Neuronal stem cell (in vitro differentiated cells): ENCODE measurements at places on chromosomes 4 and X.

DNA sequence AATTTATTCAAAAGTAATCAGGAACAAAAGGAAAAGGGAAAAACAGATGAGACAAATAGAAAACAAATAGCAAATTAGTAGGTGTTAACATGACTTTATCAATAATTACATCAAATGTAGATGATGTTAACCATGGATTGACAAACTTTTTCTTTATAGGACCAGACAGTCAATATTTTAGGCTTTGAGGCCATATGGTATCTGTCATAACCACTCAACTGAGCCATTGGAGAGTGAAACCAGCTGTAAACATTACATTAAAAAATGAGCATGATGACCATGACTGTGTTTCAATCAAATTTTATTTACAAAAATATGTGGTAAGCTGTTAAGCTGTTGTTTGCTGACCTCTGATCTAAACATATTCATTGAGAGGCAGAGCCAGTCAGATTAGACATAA, 118.5 kb upstream of the NWD2 start:
- DNase-seq = no peak

GRCh38 chr4:176436293-176436973, 116.7 kb downstream of the SPCS3 start:
- DNase-seq = no peak

- no peak for DNase-seq
Measured at GRCh38 chr4:182923366-182923765, 6.2 kb upstream of the DCTD start.

DNA sequence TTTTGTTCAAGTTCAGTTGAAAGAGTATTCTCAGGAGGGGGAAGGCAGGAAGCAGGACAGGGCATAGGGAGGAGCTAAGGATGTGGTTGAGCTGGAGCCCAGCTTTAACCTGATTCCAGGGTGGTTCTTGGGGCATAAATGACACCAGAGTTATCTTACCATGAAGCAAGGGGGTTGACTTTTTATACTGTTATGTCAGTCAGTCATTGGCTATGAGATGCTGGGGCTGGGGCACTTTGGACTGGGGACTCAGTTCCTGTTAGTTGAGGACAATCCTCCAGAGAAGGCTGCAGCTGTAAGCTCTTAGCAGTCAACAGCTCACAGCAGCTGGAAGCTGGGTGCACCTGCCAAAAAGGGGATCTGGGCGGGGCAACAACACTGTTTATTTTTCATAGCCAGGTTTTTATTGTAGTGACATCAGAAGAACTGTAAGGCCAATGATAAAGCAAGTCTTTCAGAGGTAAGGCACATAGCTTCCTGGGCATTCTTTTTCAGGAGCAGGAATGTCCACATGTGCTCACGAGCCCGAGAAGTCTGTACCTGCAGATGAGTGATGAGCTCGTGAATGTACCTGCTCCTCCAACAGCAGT, 78.5 kb downstream of the MID1IP1 start:
- no peak for DNase-seq

GRCh38 chr4:70251945-70252277, 9.5 kb downstream of the CSN3 start:
- DNase-seq = no peak

- no peak for DNase-seq
Measured at GRCh38 chr4:165668694-165669093, 204.3 kb upstream of the TLL1 start.

DNA sequence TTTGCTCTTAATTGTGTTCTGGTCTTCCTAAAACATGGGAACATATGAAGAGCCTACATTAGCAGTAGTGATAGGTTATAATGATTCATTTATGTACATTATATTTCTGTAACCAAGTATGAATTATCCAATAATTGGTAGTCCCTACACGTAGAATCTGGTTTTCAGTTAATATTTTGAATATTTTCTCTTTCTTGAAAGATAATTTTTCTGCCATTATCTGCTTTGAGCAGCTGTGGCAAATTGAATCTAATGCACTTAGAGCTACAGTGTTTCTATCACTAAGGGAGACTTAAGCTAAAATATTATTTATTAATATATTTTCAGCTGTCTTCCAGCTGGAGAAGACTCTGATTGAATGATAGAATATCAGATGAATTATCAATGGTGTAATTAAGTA, 21.0 kb downstream of the CEP44 start:
- DNase-seq = no peak

- DNase-seq = no peak
Measured at GRCh38 chr4:187141101-187141500, 417.4 kb upstream of the FAT1 start.

- no peak for DNase-seq
Measured at GRCh38 chrX:45596188-45596808, 395.6 kb upstream of the DIPK2B start.

- no peak for DNase-seq
Measured at GRCh38 chr4:143383005-143383574, 46.4 kb downstream of the GAB1 start.

DNA sequence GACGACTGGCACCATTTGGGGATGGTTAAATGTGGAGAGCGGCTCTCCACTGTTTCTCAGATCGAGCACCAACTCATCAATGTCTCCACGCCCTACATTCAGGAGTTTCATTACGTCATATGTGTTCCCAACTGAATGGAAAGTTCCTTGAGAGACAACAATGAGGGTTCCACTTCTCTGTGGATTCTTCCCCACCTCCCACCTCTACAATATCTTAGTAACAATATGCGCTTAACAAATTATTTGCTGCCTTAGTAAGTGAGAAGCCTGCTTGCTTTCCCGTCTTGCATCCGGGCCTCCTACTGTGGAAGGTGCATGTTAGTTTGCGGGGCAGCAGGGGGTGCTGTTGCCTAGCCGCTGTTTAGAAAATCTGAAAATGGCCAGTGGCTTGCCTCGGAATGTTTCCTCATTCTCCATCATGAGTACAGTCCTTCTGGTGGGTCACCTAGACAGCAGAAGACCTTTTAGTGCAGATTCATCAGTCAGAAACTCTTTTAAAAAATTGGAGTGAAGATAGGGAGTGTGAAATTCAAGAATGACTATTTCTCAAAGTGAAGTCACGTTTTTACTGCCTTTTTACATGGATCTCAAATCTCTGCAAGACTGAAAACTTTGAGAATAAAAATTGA, 55.7 kb downstream of the PHOX2B start:
- DNase-seq = peak; percentile 62

DNA sequence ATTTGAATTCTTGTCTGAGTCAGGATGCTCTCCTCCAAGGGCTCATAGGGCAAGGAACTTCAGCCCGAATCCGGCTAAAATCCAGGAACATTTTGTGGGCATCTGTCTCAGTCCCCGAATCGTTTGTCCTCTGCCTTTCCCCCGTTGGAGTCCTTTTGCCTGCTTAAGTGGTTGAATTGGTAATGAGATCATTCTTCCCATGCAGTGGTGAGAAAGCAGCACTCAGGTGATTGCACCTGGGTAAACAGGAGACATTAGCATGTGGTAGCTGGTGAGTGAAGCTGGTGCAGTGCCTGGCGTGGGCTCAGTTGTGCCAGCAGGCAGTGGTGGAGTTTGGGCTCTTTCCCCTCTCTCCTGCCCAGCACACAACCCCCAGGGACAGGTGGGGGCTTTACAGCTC, 61.9 kb upstream of the MTM1 start:
- DNase-seq = no peak

DNA sequence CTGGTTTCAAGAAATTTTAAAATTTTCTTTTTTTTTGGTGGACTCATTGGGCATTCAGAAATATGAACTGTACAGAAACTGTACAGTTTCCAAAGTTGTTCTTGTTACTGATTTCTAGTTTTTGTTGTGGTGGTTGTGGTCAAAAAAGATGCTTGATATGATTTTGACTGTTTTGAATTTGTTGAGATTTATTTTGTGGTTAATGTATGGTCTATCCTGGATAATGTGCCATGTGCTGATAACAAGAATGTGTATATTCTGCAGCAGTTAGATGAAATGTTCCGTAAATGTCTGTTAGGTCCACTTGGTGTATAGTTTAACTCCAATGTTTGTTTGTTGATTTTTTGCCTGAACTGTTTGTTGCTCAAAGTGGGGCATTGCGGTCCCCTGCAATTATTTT, 127.6 kb upstream of the NUDT6 start:
- no peak for DNase-seq

DNA sequence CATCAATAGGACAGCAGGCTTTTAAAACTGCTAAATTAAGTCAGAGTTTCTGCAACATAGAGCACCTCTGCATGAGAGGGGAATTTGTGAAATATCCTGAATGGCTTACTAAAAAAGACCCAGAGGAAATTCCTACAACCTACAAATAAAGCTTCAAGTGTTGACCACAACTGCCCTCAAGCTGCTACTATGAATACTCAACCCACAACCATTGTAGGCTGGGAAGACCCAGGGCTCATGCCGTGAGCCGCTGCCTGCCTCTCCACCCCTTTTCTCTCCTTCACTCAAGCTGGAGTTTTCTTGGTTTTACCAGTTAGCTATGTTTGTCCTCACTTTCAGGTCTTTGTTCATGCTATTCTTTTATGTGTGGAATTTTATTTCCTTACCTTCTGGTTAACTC, 151.6 kb downstream of the EMCN start:
- no peak for DNase-seq

DNA sequence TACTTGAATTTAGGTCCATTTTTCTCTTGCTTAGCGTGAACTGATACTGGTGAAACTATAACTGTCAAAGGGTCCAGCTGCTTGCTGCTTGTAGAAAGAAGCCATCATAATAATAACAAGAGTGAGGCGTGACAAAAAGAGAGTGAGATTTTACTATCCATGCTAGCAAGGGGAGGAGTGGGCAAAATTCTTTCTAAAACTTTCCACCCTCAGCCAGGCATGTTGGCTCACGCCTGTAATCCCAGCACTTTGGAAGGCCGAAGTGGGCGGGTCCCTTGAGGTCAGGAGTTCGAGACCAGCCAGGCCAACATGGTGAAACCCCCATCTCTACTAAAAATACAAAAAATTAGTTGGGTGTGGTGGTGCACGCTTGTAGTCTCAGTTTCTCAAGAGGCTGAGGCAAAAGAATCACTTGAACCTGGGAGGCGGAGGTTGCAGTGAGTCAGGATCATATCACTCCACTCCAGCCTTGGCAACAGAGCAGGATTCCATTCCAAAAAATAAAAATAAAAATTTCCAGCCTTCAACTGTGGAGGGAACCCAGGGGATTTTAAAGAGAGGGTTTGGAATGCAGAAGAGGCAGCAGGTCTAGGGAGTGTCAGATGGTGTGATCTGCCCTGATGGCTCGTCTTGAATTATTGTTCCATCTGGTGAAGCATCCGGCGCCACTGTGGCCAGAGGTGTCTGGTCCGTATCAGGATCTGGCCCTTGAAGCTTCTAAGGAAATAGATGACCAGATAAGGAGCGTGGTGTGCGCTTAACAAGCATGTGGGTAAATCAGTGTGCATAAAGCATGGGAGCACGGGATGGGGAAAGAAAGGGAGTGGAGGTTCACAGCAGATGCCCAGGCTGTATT, 51.8 kb downstream of the LRP2BP start:
- DNase-seq = no peak

GRCh38 chr4:140100771-140101170, 53.2 kb downstream of the MAML3 start:
- DNase-seq = no peak

- DNase-seq = no peak
Measured at GRCh38 chr4:41142376-41143310, 71.7 kb downstream of the APBB2 start.

DNA sequence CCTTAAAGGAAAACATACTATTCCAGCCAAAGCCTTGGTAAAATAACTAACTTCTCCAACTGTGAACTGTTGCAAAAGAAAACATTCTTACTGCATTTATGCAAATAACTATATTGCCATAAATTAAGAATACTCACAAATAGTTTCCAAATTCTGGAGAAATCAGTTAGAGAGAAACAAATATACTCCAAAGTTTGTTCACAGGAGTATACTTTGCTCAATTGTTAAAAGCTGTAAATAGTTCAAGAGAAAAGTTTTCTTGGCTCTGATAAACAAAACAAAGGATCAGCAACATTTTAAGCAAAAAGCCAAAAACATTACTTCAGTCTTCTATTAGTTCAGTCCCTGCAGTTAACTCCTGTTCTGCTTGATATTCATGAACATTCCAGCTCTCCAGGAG, 83.0 kb downstream of the EIF4E start:
- DNase-seq = peak; percentile 9

- DNase-seq = no peak
Measured at GRCh38 chr4:118751629-118752323, 66.6 kb downstream of the METTL14 start.

DNA sequence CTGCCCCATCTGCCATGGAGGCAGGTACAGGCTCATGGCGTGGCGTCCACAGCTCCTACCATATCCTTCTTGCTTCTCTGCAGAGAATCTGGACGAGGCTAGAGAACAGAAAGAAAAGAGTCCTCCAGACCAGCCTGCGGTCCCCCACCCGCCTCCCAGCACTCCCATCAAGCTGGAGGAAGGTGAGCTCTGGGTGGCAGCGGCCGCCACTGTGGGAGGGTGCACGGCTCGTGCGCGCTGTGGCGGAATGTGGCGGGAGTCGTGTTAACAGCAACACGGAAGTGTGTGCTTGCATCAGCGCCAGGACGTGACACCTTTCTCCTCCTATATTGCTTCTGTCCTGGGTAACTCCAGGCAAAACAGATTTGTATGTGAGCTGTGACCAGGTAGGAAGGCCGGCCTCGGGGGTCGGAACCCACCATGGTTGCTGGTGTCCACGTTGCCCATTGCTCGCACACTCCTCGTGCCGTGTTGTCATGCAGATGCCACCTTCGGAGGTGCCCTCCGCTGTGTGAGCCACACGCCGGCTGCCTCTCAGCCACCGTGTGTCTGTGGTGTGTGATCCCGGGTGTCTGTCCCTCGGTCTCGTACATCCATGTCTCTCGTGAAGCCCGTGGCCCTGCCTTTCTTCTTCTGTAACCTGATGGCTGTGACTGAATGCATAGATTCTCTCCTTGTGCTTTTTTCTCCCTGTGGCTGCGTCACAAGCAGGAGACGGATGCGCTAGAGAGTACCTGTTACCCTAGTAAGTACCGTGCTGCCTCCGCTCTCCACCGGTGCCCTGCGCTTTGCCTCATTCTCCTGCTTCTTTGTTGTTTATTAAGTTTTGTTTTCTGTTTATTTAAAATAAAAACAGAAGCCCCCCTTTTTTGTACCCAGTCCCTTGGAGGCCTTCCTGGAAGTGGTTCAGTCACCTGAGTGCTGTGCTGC, 37.0 kb downstream of the NOP14 start:
- no peak for DNase-seq

DNA sequence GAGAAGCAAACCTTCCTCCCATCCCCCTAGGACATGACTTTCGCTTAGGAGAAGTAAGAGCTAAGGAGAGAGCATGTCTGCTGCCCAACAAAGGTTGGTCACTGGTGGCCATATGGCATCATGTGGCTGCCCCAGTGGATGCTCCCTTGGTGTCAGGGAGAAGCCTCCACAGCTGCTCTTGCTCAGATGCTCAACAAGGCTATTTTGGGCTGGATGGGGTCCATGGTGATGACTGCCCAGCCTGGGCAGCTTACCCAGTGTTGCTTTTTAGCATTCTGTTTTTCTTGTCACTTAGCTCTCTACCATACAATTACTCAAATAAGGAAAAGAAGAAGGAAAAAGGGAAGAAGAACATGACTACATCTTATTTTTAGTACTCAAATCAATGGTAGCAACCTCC, 48.9 kb upstream of the PPARGC1A start:
- no peak for DNase-seq
